Stimulated activated CD8-positive, alpha-beta memory T cell treated with anti-CD3 and anti-CD28 coated beads, Interleukin-7, amount 100 ng/mL, for 24 hours (primary cell): ENCODE measurements at places on chromosomes 16 and 17.

DNA sequence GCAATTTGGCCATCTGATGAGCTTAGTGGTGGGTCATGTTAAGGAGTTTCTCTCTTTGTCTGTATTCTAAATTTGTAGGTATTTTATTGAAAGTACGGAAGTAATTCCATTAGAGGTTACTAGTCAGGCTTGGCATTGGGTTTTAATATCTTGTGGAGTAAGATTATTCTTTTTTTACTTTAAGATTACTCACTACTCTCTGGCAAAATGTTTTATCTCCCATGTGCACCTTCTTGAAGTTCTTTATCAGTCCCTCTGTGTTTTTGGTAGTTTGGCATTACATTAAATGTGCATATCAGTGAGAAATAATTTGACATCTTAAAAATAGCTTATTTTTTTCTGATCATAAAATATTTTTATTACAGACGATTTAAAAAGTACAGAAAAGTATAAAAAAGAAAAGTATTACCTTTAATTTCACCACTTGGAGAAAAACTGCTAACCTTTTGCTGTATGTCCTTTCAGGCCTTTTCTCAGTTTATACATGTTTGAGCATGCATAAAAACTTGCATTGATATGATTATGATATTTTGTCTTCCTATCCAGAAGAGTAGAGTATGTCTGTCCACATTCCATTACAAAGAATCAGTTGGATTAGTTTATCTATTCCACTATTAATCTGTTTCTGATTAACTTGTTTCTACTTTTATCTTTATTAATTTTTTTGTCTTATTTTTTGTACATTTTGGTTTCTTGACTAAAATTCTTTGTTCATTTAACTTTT, 198.3 kb downstream of the SPECC1 start:
- no peak for DNase-seq

DNA sequence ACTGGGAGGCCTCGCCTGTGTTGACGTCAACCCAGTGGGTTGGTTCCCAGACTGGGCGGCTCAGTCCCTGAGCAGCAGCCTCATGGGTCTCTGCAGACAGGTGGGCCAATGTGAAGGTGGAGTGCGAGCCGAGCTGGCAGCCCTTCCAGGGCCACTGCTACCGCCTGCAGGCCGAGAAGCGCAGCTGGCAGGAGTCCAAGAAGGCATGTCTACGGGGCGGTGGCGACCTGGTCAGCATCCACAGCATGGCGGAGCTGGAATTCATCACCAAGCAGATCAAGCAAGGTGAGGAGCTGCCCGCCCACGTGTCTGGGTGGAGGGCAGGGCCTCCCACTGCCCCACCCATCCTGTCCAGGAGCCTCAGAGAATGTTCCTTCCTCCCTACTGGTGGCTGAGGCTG, 44.1 kb downstream of the MRC2 start:
- DNase-seq = no peak

- DNase-seq = no peak
These were observed 43.4 kb downstream of the UBN1 start for GRCh38 chr16:4890686-4891085.

DNA sequence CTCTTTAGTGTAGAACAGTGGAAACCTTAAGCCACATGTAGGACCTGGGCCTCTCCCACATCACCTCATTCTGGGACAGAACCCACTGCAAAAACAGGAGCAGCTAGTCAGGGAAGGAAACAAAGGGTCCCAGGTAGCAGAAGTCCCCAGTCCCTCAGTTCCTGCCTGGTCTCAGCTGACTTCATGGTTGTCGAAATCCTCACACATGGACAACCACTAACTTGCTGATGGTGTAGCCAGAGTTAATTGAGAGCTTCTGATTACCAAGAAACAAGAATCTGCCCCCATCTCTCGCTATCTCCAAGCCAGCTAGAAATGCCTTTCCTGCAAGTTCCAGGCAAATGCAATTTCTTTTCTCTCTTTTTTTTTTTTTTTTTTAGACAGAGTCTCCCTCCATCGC, 3.6 kb upstream of the ARL5C start:
- no peak for DNase-seq

DNA sequence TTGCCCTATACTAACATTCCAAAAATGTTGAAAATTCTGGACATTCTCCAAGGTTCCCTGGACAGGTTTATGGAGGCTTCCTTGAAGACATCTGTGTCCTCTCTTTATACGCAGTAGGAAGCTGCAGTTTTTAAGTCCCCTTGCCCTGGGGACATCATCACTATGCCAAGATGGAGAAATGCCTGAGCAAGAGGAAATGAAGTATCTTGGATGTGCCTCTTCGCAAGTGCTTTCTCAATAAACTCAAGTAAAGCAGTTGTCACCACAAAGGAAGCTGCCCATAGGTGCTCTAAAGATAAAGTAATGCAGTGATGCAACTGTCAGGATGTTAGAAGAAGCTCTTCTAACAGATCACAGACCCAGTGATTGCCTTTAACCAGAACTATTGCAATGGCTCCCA, 71.0 kb downstream of the CDYL2 start:
- no peak for DNase-seq

DNA sequence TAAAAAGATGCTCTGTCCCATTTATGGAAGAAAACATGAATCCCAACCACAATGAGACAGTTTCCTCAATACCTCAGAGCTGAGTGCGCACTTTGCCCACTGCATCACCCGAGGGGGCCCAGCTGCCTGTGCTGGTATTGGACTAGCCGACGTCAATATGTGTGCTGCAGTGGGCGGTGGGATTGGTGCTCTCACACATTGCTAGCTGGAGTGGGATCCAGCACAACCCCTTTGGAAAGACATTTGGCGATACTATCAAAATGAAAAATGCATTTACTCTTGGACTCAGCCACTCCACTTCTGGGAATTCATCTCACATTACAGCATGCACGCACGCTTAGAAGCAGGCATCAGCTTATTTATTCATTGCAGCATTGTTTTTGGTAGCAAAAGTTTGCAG, 289.2 kb upstream of the FOXF1 start:
- DNase-seq = no peak

DNA sequence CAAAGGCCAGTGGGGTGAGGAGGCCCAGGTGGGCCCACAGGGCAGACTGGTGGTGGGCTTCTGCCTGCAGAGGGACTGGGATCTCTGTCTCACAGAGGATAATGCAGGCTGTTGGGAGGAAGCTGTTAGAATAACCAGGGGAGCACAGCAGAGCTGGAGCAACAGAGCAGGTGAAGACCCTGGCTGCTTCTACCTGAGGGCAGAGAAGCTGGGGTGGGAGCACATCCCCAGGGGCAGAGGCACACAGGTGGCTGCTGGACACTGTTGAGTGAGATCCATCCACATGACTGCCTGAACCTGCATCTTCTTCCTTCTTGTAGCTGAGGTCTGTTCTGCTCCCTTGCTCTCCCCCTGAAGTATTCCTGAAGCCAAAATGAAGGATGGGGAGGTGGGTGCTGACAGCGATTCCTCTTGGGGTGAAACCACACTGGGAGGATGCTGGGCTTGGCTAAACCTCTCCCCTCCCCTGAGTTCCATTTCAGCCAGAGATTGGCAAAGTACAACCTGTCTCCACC, 1725.0 kb downstream of the TP53TG3F start:
- DNase-seq = no peak

GRCh38 chr16:84643180-84643583, 5.1 kb upstream of the KLHL36 start:
- no peak for DNase-seq

DNA sequence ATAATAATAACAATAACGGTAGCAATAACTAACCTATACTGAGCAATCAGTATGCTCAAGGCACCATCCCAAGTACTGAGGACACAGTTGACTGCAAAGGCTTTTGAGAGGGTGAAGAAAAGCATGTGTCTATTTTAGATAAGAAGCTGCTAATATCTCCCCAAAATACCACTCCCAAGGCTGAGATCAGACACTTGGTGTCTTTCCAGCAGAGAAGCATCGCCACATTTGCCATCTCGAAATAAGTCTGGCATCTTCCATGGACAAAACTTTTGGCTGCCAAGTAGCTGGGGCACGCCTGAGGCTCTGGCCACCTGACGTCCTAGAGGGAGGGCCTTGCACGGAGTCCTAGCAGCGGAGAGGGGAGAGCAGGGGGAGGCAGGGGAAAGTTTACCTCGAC, 39.0 kb downstream of the ZNF423 start:
- DNase-seq = no peak

GRCh38 chr17:66283971-66284370, 18.4 kb upstream of the PRKCA start:
- no peak for DNase-seq

DNA sequence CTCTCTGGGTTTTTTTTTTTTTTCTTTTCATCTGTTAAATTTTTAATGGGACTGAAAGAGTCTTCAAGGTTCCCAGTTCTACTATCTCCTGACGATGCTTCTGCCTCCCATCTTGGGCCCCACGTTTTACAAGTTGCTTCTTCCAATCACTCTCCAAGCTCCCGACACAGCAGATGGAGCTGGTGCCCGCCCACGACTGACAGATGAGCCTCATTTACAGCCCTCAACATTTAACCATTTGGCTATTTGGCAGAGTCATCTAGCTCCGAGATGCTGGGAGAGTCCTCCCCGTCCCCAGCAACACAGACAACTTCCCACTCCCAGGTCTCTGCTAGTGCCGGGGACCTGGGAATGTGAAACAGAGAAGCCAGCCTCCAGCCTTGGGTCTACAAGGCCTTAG, 276.9 kb downstream of the SHISA9 start:
- DNase-seq = no peak

DNA sequence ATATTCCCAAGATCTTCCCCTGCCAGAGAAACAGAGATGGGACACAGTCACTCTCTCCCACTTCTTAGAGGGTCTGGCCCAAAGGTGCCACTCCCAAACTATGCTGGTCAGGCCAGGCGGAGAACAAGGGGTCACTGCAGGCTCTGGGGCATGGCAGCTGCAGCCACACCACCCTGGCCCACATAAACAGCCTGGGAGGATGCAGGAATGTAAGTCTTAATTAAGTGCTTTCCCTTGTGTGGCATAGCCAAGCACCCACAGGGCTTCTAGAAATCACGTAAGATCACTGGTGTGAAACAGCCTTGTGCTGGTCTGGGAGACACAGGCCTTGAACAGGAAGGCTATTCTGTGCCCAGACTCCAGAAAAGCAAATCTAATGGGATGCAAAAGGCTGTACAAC, 31.5 kb downstream of the ABCC12 start:
- DNase-seq = no peak

DNA sequence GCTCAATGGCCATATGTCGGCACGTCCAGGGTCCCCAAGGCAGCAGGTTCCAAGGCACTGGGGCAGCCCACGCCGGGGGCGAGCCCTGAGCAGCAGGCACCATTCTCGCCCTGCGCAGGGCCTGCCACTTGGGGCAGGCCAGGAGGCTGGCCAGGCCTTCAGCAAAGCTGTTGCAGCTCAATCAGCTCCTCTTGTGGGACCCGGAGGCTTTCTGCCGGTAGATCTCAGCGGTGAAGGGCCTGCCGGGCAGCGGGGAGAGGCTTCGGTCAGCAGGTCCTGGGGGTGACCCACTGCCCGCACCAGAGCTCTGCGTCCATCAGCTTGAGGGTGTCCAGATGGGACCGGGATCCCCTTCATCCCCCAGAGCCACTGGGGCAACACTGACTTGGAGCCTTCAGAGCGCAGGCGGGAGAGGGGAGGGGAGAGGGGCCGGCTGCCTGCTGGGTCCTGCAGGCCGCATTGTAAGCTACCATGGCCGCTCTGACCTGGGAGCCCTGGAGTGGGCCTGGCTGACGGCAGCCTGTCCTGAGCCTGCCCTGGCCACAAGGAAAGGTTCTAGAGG, 9.5 kb upstream of the RASD1 start:
- no peak for DNase-seq

DNA sequence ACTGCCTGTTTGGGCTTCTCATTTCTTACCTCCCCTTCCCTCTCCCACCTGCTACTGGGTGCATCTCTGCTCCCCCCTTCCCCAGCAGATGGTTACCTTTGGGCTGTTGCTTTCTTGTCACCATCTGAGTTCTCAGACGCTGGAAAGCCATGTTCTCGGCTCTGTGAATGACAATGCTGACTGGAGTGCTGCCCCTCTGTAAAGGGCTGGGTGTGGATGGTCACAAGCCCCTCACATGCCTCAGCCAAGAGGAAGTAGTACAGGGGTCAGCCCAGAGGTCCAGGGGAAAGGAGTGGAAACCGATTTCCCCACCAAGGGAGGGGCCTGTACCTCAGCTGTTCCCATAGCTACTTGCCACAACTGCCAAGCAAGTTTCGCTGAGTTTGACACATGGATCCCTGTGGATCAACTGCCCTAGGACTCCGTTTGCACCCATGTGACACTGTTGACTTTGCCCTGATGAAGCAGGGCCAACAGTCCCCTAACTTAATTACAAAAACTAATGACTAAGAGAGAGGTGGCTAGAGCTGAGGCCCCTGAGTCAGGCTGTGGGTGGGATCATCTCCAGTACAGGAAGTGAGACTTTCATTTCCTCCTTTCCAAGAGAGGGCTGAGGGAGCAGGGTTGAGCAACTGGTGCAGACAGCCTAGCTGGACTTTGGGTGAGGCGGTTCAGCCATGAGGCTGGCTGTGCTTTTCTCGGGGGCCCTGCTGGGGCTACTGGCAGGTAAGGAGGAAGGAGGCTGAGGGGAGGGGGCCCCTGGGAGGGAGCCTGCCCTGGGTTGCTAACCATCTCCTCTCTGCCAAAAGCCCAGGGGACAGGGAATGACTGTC, at the start of gene CD68:
Gene CD68, plus strand, starts transcription at position 638 of the 833 bp plus-strand sequence. Its CDS starts 40 bp downstream, at position 678.
- peak; percentile 55 for DNase-seq

DNA sequence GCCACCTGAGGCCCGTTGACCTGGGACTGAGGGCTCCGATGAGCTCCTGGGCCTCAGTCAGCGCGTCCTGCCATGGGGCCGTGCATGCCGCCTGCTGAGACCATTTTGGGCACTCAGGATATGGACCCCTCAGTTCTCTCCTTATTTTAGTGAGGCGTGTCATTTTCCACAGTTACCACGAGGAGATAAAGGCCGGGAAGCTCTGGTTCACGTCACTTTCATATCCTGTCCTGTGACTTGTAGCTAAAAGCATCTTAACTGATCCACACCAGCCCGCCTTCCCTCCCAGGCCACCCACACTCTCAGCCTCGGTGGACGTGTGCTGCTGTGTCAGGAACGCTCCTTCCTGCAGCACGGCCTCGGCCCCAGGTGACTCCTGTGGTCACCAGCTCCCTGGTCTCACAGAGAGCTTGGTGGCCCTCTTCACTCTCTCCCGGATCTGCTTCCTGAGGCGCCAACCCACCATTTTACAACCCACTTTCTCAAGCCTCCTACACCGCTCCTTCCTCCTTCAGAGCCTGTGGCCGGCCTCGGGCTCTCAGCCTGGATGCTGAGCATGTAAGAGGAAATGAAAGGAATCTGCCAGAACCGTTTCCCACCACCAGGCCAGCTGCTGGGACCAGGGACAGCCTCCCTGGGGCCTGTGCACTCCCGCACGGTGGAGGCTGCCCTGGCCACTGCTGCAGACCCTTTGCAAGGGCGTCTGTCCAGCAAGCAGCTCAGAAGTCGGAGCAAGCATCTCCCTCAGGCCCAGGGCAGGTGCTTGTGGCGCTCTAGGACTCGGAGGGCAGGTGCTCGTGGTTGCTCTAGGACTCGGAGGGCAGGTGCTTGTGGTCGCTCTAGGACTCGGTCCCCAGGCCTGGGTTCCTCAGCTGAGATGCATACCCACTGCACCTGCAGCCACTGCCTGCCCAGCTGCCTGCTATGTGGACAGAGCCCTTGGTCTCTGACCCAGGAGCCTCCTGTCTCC, 23.9 kb upstream of the FASN start:
- no peak for DNase-seq
